ENCODE measurements at places on chromosomes 1 and 21.
A peak's percentile ranks its signal among the peaks of the same experiment; 100 is the strongest.

DNA sequence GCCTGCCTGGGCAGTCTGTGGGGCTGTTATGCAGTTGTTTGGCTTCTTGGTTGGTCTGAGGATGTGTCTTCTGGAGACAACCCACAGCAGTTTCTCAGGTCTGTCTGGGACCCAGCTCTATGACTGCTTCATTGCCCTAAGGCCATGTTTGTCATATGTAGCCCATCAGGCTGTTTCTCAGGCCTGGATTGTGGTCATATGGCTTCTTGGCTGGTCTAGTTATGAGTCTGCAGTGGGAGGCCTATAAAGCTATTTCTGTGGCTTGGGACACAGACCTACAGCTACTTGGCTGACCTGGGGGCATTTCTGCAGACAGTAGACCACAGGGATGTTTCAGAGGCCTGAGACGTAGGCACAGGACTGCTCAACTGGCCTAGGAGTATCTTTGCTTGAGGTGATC, 41.5 kb downstream of the CHIA start:
- no peak for DNase-seq

DNA sequence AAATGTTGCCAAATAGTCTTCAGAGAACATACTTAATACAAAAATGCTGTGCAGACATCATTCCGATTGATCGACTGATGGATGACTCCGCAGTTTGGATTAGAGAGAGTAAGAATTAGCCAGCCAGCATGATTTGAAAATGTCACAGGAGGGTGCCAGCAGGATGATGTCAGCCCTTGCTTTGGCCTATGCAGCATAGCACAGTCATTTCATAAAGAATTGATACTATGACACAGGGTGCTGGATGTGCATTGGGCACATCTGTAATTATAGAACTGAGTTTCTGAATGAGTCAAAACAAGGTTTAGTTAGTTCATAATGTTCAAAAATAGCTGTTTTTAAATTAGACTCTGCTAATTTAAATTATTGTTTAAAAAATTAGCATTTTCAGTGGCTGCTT, 21.6 kb upstream of the TRAF5 start:
- no peak for DNase-seq

GRCh38 chr1:194292966-194293365, 1106.6 kb upstream of the B3GALT2 start:
- no peak for DNase-seq

GRCh38 chr1:1630191-1630964, 1.6 kb upstream of the MMP23B start:
- DNase-seq = peak; percentile 90

- no peak for DNase-seq
Observed at GRCh38 chr21:32320726-32321125, 22.1 kb downstream of the MRAP start.

GRCh38 chr1:121538943-121539575, 354.3 kb downstream of the SRGAP2C start:
- DNase-seq = no peak

DNA sequence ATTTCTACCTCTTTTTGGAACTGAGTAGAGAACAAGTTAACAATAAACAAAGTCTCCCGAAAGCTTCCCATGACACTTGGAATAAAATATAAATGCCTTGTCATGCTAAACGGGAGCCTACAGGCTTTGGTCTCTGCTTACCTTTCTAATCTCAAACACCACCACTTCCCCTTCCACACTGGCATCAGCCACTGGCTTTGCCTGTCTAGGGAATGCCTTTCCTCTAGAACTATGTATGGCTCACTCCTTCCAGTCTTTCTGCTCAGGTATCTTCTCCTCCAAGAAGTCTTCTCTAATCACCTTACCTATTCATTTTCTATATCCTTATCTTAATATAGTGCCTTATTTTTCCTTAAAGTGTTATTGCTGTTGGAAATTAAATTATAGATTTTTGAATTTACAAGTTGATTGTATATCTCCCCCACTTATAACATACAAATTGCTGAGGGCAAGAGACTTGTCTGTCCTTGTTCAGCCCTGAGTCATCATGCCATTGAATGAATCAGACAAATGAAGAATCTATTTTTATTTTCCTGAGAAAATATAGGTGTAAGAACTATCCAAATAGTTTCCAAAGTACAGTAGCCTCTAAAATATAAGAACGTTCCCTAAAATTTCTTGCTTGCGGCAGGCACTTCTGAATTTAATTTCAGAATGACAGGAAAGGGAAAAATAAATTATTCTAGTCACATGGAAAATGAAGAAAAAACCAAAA, 119.2 kb downstream of the TM2D1 start:
- no peak for DNase-seq

DNA sequence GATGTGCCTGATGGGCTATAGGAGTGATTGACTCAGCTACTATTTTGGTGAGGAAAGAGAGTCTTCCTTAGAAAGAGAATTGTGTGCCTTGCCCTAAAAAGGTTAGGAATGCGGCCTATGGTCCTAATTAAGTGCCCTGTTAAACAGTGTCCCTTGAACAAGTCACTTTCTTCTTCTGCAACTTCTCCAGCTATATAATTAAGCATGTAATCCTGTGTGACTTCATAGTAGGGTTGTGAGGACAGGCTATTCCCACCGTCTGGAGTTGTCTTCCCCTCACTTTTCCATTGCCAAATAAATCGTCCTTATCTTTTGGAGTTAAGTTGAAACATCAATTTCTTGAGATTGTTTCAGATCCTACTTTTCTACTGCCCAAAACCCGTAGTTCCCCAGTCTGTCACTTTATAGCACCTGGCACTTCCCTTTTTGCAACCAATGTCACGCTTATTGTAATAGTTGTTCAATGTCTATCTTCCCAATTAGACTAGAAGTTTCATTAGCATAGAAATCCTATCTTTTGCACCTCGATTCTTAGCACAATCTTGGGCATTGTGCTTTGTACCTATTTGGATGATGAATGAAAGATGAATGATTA, 27.6 kb upstream of the SLC16A1 start:
- no peak for DNase-seq

- DNase-seq = no peak
Observed at GRCh38 chr1:76012341-76013205, 62.0 kb upstream of the ST6GALNAC3 start.

- no peak for DNase-seq
Observed at GRCh38 chr1:93111561-93111960, 32.5 kb downstream of the MTF2 start.

DNA sequence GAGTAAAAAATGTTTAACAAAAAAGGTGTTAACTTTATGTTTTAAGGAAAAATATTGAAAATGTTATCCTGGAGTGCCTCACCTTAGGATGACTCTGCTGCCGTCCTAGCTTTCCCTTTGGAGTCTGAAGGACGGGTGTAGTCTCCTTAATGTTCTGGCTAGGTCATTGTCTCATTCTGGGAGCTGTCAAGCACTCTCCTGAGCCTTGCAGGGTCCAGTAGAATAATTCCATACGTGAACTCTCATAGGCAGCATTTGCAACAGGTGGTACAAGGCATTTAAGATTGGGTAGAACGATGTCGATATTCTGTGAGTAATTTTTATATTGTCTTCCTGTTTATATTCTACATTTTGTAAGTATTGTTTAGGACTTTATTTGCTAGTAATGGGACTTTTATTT, 283.6 kb upstream of the C1orf105 start:
- DNase-seq = no peak

Data from COR-L47 (cell line).